IMR-90 (cell line): ENCODE measurements at places on chromosomes 16 and 17.

GRCh38 chr16:4865231-4865860 is 18.1 kb downstream of the UBN1 start:
- no peaks in the 10 kb centered on the region; the same call in 1 of the 2 replicates for H3K4me1 ChIP-seq
- DNase-seq, result no peak
- peaks cover 41% of the 10 kb centered on the region for H3K36me3 ChIP-seq
- H3K4me3 ChIP-seq, result no peak overlapping the region
- no peak overlapping the region for H3K27ac ChIP-seq
- H3K27me3 ChIP-seq, result no peaks in the 10 kb centered on the region

DNA sequence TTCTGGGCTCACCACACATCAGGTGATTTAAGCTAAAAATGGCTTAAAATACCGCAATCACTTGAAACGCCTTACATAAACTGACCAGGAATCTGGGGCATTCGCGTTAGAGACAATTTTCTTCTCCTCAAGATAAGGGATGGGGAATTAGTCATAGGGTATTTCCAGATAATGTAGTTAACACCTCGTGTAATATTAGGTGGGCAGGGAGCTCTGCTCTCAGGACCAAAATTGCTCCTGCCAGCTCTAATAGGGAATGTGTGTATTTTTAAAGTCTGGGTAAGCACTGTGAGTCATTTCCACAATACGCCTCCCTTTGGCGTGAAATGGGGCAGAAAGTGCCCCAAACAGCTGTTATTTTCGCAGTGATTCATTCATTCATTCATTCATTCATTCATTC is 408.6 kb downstream of the MAF start:
- no peaks in the 10 kb centered on the region for H3K36me3 ChIP-seq
- no peaks in the 10 kb centered on the region for H3K4me1 ChIP-seq
- no peaks in the 10 kb centered on the region for H3K27me3 ChIP-seq

GRCh38 chr16:57743458-57743857 is 7.9 kb downstream of the KATNB1 start:
- no peak for DNase-seq
- H3K27ac ChIP-seq, result no peak overlapping the region
- no peak overlapping the region for H3K4me3 ChIP-seq
- no peaks in the 10 kb centered on the region for H3K4me1 ChIP-seq
- peaks cover 5% of the 10 kb centered on the region for H3K36me3 ChIP-seq

- H3K4me1 ChIP-seq, result no peaks in the 10 kb centered on the region
- no peak overlapping the region for H3K4me3 ChIP-seq
- H3K27ac ChIP-seq, result no peak overlapping the region
- no peak for DNase-seq
Measured at GRCh38 chr16:87410968-87411367, 18.8 kb downstream of the MAP1LC3B start.

- no peak overlapping the region for H3K4me3 ChIP-seq
- H3K4me1 ChIP-seq, result peaks cover 3% of the 10 kb centered on the region; the same call in 1 of the 2 replicates
- DNase-seq, result no peak
- no peaks in the 10 kb centered on the region for H3K27me3 ChIP-seq
Measured at GRCh38 chr17:42697108-42697811, 14.9 kb downstream of the CNTNAP1 start.
